ENCODE measurements at places on chromosomes 5 and 9.

GRCh38 chr9:85117831-85118230, 448.3 kb downstream of the NTRK2 start:
- DNase-seq = no peak

DNA sequence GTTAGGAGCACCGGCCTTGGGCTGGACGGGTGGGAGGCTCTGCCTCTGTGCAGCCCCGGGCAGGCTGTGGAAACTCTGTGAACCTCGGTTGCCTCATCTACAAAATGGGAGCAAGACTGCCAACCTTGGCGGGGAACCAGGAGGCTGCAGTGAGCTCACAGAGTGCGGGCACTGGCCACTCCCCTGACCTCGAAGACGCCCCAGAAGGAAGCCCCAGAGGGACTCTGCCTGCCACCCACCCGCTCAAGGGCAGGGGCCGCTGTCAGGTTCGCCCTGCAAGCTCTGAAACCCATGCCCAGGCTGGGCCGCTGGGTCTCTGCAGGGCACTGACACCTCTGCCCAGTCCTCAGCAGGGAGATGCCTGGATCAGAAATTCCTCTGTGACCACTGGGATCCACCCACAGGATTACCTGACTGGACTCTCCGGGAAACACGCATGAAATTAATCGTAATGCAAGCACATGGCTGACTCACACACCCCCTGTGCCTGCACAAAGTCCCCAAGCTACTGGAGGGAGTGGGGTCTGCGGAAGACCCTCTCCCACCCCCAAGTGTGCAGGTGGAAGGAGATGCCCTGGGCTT, 7.4 kb downstream of the CCDC187 start:
- no peak for DNase-seq

- no peak for DNase-seq
Measured at GRCh38 chr5:169789417-169789940, 152.4 kb downstream of the DOCK2 start.

DNA sequence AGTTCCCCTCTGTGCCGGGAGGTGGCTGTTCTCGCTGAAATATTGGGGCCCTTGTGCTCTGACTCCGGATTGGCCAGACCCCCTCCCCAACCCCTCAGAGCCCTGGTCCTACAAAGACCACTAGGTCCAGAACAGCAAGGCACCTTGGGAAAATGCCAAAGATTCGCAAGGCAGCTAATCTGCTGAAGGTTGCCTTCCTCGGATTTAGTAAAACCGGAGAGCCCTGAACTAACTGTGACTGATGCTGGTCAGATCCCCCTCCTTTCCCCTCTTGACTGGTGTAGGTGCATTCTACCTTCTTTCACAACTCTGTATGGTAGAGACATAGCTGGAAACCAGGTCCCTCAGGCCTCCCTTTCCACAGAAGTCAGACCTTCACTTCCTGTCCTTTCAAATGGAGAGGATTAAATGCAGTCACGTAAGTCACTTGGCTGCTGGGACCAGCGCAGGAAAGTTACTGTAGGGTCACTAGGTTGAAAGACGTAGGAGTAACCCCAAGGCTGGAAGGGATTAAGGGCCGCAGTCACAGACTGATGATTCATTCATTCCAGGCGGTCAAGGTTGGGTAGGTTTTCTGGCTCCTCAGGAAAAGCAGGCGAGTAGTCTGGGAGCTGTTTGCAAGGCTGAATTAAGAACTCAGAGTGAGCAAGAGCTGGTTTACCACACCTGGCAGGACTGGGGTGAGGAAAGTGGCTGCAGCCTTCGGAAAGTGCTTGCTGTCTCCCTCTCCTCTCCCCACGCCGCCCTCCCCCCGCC, 5.3 kb downstream of the BARX1 start:
- no peak for DNase-seq

- no peak for DNase-seq
Measured at GRCh38 chr9:93903886-93904648, 51.1 kb downstream of the BARX1 start.

- no peak for DNase-seq
Measured at GRCh38 chr9:101477736-101478135, 42.2 kb upstream of the ALDOB start.
